ENCODE measurements at places on chromosomes 11 and 22.
A peak's percentile ranks its signal among the peaks of the same experiment; 100 is the strongest.

DNA sequence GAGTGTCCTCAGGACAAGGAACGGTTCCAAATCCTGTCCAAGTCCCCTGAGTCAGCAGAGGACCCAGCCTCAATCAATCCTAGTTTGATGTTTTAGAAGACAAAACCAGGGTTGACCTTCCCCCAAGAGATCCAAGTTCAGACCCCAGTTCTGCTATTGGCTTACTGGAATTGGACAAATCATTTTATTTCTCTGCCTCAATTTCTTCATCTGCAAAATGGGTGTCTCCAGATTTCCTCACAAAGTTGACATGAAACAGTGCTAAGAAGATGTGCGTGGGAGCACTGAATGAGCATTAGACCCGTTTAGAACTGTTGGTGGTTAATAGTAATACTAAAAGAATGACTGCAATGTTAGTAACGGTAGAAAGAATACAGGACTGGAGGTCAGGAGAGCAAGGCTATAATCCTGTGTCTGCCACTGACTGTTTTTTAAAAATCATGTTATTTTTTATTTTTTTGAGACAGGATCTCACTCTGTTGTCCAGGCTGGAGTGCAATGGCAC is 32.8 kb upstream of the SCUBE1 start:
- DNase-seq = no peak

- DNase-seq = no peak
Measured at GRCh38 chr11:114440121-114440860, 1.0 kb downstream of the REXO2 start.

DNA sequence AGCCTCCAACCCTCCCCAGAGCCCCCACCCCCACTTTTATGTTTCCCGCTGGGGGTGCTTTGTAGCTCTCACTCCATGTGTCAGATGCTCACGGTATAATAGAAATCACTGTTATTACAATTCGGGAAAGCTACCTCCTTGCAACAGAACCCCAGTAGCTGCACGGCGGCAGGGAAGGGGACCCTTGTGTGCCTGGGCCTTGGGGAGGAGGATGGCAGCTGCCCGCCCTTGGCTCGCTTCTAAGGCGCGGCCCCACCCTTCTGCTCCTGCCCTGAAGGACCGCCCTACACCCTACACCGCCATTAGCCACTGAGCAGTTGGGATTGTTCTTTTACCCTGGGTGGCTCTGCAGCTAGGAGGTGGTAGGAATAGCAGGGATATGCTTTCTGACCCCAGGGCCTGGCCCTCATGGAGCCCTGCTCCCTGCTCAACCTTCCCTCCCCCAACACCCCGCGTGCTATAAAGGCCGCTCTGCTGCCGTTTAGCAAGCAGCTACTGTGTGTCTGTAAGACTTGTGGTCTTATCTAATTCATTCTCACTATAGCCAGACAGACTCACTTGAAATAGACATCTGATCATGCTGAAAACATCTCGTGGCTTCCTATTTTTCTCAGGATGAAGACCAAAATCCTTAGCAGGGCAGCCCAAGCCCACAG is 219.7 kb downstream of the CEP164 start:
- no peak for DNase-seq

- DNase-seq = no peak
Measured at GRCh38 chr11:45324459-45324858, 38.3 kb upstream of the SYT13 start.

- DNase-seq = peak; percentile 45
Measured at GRCh38 chr22:36328635-36329253, 59.0 kb downstream of the MYH9 start.

DNA sequence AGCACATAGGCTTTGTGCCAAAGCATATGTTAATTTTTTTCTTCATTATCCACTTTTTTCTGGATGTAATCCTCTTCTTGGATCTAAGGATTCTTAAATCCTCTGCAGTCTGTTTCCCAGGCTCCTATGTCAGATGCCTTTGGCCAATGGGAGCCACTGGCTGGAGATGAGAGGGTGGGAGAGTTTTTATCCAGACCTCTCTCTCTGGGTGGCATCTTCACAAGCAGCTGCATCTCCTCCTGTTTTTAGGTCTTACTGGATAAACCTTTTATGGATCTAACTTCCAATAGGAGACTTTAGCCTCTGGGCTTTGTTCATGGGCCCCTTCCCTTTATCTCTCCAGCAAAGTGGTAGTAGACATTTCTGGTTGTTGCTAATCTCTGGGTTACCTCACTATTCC is 22.4 kb upstream of the MPPED2 start:
- no peak for DNase-seq

DNA sequence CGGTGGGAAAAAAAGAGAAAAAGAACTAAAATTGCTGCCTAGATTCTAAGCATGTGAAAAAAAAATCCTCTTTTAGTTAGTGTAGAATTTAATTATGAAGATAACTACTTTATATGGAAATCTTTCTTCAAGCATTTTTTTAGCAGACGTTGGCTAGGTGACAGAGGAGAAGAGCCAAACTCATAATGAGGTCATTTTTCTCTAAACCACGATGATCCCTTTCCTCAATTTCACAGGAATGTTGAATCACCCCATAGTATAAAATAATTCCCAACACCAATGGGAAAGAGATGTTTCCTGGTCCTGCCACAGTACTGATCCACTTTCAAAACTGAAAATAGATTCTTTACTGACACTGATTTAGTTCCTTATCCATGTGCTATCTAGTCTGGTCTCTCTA is 319.8 kb downstream of the DLG2 start:
- no peak for DNase-seq

DNA sequence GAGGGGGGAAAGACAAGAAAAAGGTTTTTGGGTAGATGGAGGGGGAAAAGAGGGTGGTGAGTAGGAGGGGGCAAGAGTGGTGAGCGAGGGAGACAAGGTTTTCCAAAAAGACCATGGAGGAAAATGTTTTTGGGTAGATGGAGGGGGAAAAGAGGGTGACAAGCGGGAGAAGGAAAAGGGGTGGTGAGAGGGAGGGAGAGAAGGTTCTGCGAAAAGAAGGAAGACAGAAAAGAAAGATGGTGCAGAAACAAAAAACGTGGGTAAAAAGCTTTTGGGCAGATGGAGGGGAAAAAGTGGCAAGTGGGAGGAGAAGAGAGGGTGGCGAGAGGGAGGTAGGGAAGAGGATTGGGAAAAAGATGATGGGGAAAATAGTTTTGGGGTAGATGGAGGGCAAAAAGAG is 116.0 kb upstream of the SERPIND1 start:
- DNase-seq = no peak

DNA sequence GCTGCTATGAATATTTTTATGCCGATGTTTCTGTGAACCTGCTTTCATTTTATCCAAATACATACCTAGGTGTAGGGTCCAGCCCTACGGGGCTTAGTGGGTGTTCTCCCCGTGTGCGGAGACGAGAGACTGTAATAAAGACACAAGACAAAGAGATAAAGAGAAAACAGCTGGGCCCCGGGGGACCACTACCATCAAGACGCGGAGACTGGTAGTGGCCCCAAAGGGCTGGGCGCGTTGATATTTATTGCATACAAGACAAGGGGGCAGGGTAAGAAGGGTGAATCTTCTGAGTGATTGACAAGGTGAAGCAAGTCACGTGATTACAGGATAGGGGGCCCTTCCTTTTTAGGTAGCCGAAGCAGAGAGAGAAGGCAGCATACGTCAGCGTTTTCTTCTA is 920.1 kb downstream of the BRD1 start:
- no peak for DNase-seq

DNA sequence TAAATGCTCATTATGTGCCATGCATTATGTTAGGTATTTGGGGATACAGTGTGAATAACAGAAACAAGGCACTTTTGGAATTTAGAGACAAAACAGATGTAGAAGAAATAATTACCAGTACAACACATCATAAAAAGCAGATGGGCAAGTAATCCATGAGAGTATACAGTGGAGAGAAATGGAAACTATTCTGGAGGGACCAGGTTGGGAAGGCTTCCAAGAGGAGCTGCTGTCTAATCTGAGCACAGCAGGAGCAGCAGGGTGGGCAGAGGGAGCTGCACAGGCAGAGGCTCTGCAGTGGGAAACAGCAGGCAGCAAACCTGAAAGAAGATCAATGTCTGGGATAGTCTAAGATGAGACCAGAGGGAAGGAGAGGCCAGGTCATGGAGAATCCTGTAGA is 268.7 kb upstream of the CCDC90B start:
- DNase-seq = no peak

GRCh38 chr22:48181263-48181955 is 1419.0 kb downstream of the TBC1D22A start:
- no peak for DNase-seq

DNA sequence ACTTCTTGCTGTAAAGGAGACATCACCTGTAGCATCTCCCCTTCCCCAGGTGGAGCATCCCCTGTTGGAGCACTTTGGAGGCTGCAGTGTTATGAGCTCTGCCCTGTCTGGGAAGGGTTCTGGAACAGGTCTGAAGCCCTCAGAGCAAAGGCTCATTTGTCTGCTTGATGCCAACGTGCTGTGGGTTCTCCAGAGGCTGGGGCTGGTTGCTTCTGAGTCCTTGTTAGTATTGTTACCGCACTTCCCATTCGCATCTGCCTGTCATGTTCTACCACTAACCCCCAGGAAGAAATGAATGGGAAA is 73.1 kb downstream of the PACS1 start:
- DNase-seq = no peak

DNA sequence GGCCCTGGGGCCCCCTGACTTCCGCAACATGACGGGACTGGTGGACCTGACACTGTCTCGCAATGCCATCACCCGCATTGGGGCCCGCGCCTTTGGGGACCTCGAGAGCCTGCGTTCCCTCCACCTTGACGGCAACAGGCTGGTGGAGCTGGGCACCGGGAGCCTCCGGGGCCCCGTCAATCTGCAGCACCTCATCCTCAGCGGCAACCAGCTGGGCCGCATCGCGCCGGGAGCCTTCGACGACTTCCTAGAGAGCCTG is 992 bp downstream of the LRFN4 start:
- no peak for DNase-seq

DNA sequence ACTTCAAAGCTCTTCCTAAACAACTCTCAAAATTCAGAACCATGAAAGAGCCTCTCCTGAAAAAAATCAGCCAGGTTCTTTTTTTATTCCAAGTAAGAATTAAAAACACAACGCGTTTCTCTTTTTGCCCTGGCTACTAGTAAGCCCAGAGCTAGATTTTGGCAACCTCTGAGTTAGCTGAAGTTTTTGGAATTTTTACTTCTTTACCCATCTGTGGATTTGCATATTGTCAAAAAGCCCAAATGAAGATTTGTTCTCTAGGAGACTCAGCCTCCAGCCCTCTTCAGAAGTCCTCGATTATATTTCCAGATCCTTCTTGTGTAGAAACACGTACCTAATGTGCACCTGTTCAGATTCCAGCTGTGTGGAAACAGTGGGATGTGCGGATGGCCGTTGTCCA is 517.9 kb downstream of the TBC1D22A start:
- no peak for DNase-seq

- no peak for DNase-seq
Measured at GRCh38 chr11:104061853-104062521, 25.5 kb downstream of the DDI1 start.

- no peak for DNase-seq
Measured at GRCh38 chr22:28896611-28897010, 13.2 kb downstream of the ZNRF3 start.

- no peak for DNase-seq
Measured at GRCh38 chr11:69005631-69006368, 7.2 kb downstream of the MRGPRF start.

GRCh38 chr11:38593649-38594048 is 1995.6 kb upstream of the RAG2 start:
- DNase-seq = no peak

GRCh38 chr11:123590296-123590912 is 64.0 kb downstream of the SCN3B start:
- DNase-seq = no peak

DNA sequence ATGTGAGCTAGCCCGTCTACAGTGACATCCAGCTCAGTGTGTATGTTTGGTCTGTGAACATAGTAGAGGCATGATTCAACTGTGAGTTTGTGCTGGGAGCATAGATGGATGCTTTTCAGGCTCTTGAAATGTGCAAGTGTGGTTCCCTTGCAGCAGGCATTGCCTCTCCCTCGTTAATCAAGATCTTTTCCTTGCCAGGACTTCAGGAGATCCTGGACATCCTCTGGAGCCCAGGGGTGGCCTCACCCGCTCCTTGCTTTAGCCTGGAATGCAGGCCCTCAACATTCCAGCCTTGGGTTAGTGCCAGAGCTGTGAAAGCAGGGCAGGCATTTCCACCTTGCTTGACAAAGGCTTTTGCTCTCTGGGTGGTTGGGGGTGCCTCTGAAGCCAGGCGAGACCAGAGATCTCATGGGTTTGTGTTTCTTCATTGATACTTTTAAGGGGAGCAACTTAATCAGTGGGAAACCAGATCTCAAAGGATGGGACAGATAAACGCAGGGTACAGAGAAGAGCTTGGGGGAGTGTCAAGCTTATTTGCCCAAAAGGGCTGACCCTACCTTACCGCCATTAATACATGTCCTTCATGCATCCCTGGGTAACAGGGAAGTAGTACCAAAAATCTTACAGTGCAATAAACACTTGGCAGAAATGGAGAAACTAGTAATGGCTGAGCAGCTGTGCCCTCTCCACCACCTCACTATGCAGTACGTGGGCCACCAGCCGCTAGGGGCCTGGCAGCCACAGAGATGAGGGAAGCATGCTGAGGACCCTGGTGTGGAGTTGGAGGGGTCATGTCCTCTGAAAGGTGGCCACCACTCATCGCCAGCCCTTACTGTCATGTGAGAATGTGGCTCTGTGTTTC is 72.1 kb downstream of the PTPRJ start:
- DNase-seq = no peak

DNA sequence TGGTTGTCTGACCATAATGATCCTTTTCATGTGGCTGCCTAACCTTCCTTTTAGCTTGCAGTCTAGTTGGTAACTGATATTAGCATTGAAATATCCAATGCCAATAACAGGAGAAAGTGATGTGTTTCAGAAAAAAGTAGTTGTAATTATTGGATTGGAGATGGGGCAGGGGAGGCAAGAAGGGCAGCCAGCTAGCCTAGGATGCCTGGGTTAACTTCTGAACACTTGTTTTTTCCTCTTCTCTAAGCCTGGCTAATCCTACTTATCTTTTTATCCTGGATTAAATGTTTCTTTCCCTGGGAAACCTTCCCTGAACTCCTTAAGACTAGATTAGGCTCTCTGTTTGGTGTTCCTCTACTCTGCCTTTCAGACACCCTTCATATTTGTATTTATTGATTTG is 380.2 kb downstream of the TMEM135 start:
- no peak for DNase-seq

GRCh38 chr22:50684986-50685385 is 12.4 kb downstream of the SHANK3 start:
- no peak for DNase-seq

DNA sequence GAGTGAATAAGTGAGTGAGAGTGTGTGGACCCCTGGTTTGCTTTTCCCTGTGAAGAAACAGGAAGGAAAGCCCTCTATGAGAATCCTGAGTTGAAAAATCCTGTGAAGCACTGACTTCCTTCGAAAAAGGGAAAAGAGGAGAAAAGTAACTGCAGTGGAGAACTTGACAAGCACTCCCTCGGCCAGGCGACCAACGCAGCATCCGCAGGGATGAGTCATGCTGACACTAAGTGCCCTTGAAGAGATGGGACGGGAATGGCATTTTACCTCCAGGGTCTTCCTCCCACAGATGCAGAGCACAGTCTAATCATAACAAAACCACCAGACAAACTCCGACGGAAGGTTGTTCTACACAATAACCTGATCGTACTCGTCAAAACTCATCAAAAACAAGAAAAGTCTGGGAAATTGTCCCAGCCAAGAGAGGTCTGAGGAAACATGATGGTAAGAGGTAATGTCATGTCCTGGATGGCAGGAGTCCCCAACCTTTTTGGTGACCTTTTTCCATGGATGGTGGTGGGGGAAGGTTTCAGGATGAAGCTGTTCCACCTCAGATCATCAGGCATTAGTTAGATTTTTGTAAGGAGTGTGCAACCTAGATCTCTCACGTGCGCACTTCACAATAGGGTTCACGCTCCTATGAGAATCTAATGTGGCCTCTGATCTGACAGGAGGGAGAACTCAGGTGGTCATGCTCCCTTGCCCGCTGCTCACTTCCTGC is 132.2 kb upstream of the B3GAT1 start:
- DNase-seq = no peak
